Fibroblast of skin of right quadriceps (primary cell): ENCODE measurements at places on chromosomes 3 and 15.
A peak's percentile ranks its signal among the peaks of the same experiment; 100 is the strongest.

DNA sequence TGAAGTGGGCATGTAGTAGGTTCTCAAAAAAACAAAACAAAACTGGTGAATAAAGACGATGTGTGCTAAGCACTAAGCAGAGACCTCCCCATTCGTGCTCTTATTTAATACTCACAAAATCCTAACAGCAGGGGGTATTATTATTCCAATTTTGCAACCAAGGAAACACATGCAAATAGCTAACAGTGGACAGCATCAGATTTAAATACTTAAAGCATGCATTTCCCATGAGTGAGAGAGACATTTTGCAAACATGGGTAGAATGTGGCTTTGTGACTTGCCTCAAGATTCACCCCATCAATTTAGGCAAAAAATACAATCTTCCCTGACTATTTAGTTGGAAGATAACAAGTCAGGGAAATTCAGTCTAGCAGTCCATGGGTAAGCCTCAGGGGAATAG lies 946.2 kb upstream of the CFAP20DC start:
- DNase-seq = peak; percentile 34

DNA sequence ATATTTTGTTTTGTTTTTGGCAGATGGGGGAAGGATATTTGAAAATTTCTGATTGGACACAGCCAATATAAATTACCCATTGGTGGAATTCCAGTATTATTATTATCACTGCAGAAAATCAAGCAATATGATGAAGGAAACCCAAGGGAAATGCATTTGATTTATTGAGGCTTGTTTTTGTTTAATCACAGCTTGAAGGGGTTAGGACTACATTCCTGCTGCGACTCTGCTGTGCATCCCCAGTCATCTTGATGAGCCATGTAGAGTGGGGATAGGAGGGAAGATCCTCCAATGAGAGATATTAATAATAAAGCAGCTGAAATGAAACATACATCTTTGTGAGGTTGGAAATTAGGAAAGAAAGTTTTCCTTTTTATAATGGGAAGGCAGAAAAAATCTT lies 208.6 kb downstream of the GAP43 start:
- DNase-seq = peak; percentile 55

- DNase-seq = no peak
These were observed 98.4 kb downstream of the IGF2BP2 start for GRCh38 chr3:185726254-185726967.

GRCh38 chr3:98964784-98965183 lies 63.3 kb upstream of the DCBLD2 start:
- DNase-seq = no peak

DNA sequence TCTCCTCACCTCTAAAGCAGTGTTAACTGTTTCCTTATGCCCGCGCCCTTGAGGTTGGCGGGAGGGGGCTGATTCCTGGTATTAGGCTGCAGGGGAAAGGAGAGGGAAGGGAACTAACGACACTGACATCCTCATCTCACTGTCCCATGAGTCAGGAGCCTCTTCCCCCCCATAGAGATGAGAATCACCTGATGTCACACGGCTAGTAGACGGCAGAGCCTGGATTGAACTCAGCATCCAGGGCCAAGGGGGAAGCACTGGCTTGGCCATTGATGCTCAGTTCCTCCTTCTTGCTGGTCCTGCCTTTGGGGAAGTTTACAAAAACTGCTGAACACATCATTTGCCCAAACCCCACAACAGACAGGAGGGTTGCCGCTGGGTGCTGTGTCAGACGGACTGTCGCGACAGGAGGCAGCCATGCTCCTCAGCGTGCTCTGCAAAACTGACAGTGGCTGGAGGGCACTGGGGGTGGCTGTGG lies 38.5 kb downstream of the IDH2 start:
- DNase-seq = no peak

DNA sequence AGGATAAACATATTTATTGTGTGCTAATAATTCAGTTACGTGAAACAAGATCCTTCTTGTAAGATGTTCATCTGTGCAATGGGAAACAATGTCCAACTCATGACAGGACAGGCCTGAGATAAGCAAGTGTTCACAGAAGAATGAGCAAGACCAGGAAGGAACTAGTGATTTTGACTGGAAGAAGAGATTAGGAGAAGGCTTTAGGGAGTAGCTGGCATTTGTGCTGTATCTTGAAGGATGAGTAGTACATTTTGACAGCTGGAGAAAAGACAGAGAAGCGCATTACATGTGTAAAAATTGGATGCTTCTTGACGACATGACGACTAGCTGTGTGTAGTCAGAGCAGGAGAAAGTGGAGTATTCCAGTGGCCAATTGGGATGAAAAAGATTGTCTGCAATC lies 48.4 kb downstream of the GBE1 start:
- no peak for DNase-seq

GRCh38 chr3:50274371-50275104 lies 4.3 kb upstream of the LSMEM2 start:
- DNase-seq = peak; percentile 40

- DNase-seq = no peak
These were observed 1.4 kb downstream of the WNT7A start for GRCh38 chr3:13878281-13879101.

GRCh38 chr3:190012314-190012782 lies 108.3 kb downstream of the P3H2 start:
- DNase-seq = peak; percentile 77

DNA sequence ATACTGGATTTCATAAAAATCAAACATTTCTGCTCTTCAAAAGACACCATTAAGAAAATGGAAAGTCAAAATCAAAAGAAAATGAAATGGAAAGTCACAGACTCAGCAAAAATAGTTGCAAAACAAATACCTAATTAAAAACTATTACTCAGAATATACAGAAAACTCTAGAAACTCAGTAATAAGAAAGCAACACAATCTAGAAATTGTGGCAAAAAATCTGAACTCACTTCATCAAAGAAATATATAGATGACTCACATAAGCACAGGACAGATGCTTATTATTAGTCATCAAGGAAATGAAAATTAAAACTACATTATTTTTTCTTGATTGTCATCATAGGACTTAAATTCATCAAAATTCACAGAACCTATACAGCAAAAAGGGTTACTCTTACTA lies 430.0 kb downstream of the SHQ1 start:
- DNase-seq = no peak

GRCh38 chr3:187066228-187066995 lies 72.9 kb downstream of the RPL39L start:
- DNase-seq = peak; percentile 48

GRCh38 chr3:128343287-128344051 lies 123.2 kb downstream of the DNAJB8 start:
- DNase-seq = peak; percentile 69

DNA sequence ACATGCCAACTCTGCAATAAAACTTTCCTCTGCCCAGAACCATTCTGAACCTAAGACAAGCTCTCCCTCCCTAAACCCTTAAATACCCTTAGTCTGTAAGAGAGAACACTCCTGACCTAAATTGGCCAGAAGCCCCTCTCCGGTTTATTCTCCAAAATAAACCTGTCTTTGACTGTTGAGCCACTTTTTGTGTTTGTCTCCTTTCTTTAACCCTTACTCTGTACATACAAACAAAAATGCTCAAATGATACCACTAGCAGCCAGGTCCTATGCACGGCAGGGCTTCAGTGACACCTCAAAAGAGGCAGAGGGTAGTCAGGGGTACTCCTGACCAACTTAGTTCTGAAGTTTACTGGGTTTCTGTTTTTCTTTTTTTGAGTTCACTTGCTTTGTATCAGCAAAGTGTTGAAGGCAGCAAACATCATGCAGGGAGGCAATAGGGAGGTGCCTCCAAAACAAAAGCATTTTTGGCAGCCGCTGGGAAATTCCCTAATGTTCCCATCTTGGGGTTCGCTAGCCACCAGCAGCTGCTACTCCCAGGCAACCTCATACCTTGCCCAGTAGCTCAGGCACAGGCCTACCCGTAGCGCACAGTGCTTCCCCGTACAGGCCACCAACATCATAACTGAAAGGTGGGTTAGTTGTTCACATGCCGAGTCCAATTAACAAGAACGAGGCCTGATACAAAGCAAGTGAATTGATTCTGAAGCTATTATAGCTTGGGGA lies 62.9 kb upstream of the GCNT3 start:
- no peak for DNase-seq

- peak; percentile 65 for DNase-seq
These were observed 22.0 kb downstream of the GASK1A start for GRCh38 chr3:43001094-43001553.
